ENCODE measurements at places on chromosomes 5 and 9. TPM values are rescaled to one million over a fixed set of nuclear protein-coding genes. Genes with fewer than 3 reads are reported as not detected.

- DNase-seq = no peak
Observed at GRCh38 chr9:90925581-90926257, 124.1 kb downstream of the SYK start.

LSM11 gene
- total RNA-seq = 4.9 TPM

- DNase-seq = no peak
Observed at GRCh38 chr5:17090839-17091238, 126.6 kb upstream of the BASP1 start.

DNA sequence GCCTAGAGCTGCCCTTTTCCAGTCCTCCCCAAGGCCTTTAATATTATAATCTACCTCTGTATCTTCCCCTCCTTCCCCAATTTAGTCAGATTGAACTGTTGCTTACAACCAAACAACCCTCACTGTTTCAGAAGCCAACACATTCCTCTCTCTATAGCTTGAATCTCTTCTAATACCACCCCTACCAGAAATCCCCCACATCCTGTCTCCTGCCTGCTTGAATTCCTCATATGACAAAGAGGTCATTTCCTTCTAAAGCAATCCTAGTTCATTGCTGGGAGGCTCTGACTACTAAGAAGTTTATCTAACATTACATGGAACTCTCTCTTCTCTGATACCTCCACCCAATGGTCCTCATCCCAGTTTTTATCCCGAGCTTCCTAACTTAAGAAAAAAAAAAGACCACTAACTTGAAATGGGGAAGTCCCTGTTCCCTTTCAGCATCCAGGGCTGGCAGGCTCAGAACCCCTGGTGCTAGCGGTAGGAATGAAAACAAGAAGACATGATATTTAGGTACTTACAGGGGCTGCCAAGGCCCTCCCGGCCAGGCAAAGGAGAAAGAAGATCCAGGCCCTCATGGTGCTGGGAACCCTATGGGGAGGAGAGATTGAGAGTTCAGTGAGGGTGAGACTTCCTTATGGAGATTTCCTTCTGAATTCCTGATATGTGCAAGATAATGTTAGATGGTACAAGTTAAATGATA lies 11.0 kb downstream of the SPARC start:
- no peak for DNase-seq

DNA sequence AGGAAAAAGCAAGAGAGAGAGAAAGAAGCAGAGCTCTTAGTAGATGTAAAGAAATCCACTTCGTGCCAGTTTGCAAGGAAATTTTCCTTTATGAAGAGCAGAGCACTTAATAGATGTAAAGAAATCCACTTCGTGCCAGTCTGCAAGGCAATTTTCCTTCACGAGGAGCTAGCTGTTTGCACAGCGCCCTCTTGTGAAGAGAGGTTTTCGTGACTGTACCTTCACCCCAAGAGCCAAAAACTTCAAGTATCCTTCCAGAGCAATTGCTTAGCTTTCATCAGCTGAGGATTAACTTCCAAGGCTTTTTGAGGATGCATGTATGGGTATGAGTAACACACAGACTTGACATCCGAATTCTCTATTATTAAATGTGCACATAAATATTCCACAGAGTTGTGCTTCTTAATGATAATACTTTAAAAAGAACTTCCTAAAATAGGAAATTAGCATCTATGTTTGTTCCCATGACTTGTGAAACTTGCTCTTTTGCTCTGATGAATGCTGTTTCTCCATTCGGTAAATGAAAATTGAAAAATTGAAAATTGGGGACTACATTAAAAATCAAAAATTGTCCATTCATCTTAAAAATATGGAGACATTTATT lies 525.6 kb downstream of the PDE4D start:
- DNase-seq = peak; percentile 72

- DNase-seq = no peak
Observed at GRCh38 chr5:135345956-135346731, 52.9 kb downstream of the MACROH2A1 start.
